DMS 273 treated with DMSO at 0.1 percent for 48 hours (cell line): ENCODE measurements at places on chromosomes 11 and 22.

DNA sequence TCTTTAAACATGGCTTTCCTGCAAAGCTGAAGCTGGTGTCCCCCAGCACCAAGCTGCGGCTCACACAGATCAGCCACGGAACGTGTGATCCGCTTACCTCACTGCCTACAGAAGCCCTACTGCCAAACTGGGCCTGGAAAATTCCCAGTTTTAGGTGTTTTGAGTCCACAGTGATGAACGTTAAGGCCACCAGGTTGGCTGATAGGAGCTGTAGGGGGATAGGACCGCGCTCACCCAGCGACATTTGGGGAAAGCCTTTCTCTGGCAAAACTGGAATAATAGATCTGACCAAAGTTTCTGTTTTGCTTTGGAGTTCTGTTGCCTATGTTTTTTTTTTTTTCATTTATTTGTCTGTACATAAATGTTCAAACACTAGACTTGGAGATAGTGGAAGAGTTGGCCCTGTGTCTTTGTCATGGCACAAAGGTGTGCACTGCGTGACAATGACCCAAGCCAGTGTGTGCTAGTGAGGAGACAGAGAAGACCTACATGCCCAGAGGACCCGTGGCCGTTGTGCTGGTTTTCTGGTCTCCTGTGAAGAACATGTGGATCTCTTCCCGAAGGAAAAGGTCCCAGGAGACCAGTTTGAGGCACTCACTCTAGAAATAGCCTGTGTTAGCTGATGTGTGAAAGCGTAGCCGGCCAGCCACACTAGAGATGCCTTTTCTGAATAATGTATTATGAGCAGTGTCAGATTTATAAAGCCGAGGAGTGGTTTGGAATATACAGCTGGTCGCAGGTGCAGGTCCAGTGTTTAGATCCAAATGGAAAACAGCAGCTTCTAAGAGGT is 15.0 kb downstream of the ASPHD2 start:
- no peak for DNase-seq

- DNase-seq = no peak
These were observed 22.8 kb upstream of the PICK1 start for GRCh38 chr22:38034278-38034882.

GRCh38 chr22:37679670-37680069 is 4.2 kb downstream of the LGALS1 start:
- DNase-seq = no peak

GRCh38 chr11:19181531-19182261 is 20.1 kb downstream of the CSRP3 start:
- no peak for DNase-seq
